ENCODE measurements at places on chromosomes 1 and 21.

DNA sequence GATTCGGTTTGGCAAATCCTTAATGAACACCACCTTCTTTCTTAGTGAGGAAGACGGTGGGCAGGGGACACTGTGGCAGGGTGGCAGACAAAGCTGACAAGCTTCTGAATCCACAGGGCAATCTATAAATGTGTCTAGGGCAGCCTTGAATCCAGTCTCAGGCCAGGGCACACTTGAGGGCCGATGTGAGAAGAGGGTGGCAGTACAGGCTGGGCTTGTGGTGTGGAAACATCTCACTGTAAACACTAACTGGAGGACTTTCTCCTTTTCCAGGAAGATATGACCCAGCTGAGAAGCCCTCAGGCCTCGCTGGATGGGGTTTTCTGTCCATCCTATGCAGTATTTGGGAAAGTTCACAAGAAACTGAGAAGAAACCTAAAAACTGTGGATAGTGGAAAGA, 46.5 kb downstream of the PKP1 start:
- DNase-seq = no peak

DNA sequence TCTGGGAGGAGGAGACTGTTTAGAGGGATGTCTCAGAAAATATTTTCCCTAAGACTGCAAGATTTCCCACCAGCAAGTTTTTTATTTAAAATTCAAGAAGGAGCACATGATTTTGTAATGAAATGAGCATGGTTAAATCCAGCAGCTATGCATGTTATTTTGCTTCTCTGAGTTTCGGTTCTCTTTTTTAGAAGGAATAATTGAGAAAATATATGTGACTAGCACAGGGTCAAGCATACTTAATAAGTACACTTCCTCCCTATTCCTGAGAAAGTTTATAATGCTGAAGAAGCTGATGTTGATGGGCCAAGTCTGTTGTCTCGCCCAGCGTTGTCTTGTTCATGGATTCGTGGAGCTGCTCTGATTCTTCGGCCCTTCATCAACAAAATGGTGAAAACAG, 51.2 kb downstream of the EXO1 start:
- DNase-seq = no peak

- DNase-seq = no peak
These were observed 122.9 kb upstream of the GALNT2 start for GRCh38 chr1:229943988-229944743.

DNA sequence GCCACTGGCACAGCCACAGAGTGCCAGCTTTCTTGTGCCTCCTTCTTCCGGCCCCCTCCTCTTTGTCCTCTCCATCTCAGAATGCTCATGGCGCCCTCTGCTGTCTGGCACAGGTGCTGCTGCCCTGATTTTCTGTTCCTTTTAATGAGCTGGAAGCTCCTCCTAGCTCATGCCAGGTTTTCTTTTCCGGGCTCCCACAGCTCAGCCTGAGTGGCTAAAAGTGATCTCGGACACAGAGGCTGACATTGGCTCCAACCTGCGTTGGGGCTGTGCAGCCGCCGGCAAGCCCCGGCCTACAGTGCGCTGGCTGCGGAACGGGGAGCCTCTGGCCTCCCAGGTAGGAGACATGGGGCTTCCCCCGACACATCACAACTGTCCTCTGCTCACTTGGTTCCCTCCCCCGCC, 18.7 kb downstream of the CNTN2 start:
- peak; percentile 89 for DNase-seq

- DNase-seq = no peak
These were observed 22.2 kb downstream of the FMOD start for GRCh38 chr1:203328714-203329122.

GRCh38 chr1:229666585-229666984, 40.5 kb downstream of the URB2 start:
- no peak for DNase-seq

DNA sequence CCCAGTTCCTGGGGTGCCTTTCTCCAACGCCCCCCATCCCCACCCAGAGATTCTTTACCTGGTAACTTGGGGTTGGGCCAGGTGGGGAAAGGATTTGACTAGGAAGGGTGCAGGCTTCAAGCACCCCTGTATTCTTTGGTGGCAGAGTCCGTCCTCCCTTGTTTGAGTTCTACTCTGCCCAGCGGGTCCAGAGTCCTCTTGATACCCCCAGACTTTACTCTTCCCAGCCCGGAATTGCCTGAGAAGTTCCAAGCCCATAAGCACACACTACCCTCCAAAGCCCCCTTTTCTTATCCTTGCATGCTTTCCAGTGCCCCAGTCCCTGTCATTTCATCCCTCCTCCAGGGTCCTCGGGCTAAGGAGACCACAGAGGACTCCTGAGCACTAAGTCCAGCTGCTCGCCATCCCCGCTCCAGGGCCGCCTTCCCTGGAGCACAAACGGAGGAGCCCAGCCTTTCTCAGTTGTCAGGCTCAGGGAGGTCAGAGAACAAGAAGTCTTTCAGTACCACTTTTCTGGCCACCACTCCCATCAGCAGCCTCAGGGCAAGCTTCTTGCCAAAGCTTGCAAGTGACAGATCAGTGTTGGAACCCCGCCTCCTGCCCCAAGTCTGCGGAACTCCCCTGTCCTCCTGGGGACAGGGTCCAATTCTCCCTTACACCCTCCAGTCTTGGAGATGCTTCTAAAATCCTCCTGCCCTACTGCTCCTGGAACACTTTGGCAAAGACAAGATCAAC, 12.2 kb downstream of the SLC45A3 start:
- DNase-seq = no peak

GRCh38 chr1:235275223-235275622, 52.8 kb downstream of the ARID4B start:
- no peak for DNase-seq

DNA sequence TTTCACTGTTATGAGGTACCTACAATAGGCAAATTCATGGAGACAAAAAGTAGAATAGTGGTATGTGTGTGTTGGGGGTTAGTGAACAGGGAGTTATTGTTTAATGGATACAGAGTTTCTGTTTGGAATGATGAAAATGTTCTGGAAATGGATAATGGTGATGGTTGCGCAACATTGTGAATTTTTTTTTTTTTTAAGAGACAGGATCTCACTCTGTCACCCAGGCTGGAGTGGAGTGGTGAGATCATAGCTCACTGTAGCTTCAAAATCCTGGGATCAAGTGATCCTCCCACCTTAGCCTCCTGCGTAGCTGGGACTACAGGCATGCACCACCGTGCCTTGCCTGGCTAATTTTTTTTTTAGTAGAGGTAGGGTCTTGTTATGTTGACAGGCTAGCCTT, 34.5 kb upstream of the TRABD2B start:
- no peak for DNase-seq
